ENCODE measurements at places on chromosomes 13 and 19. TPM values are rescaled to one million over a fixed set of nuclear protein-coding genes. Genes with fewer than 3 reads are reported as not detected.

- no peaks in the 10 kb centered on the region for H3K36me3 ChIP-seq
- no peak for DNase-seq
- H3K4me1 ChIP-seq: no peaks in the 10 kb centered on the region
- no peak overlapping the region for H3K4me3 ChIP-seq
- H3K27ac ChIP-seq: no peak overlapping the region
- H3K27me3 ChIP-seq: no peaks in the 10 kb centered on the region
These were observed 32.0 kb downstream of the USP12 start for GRCh38 chr13:27139565-27139964.

- H3K4me1 ChIP-seq: peaks cover 31% of the 10 kb centered on the region
- no peaks in the 10 kb centered on the region for H3K27me3 ChIP-seq
- H3K27ac ChIP-seq: no peak overlapping the region
- H3K4me3 ChIP-seq: no peak overlapping the region
- H3K36me3 ChIP-seq: no peaks in the 10 kb centered on the region
These were observed 47.5 kb upstream of the RNF113B start for GRCh38 chr13:98224557-98224956.

DNA sequence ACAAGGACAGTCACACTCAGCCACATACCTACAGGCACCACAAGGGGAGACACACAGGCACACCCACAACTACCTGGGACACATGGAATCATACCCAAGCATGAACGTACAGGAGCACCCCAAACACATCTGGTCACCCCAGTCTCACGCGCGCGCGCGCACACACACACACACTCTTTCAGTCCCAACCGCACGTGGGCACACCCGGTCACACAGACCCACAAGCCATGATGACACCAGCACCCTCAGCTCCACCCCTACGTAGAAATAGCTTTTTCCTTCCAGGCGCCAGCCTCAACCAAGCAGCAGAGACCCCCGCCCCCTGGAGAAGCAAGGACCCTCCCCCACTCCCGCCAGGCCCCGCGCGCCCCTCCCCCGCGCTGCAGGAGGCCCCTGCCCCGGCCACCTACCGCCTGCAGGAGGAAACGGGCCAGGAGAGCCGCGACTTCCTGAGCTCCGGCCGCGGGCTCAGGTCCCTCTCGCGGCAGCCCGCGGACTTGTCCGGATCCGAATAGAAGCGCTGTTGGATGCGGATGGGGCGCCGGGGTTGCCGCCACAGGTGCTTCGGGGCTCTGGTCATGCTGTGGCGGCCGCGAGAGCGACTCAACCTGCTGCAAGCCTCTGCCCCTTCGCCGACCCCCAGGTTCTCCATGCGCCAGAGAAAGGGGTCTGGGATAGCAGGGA is 6.4 kb upstream of the PDE4C start:
- no peak for DNase-seq
- no peaks in the 10 kb centered on the region for H3K36me3 ChIP-seq
- no peak overlapping the region for H3K4me3 ChIP-seq
- H3K27me3 ChIP-seq: no peaks in the 10 kb centered on the region

GRCh38 chr13:113972451-113973217 is 1.2 kb downstream of the C13orf46 start:
- H3K4me1 ChIP-seq: no peaks in the 10 kb centered on the region
- DNase-seq: no peak
- no peak overlapping the region for H3K4me3 ChIP-seq
- H3K36me3 ChIP-seq: peaks cover 20% of the 10 kb centered on the region
- H3K27ac ChIP-seq: no peak overlapping the region
- no peaks in the 10 kb centered on the region for H3K27me3 ChIP-seq

GRCh38 chr19:48148576-48148975 is 21.6 kb downstream of the LIG1 start:
- no peaks in the 10 kb centered on the region for H3K27me3 ChIP-seq
- no peaks in the 10 kb centered on the region for H3K4me1 ChIP-seq

DNA sequence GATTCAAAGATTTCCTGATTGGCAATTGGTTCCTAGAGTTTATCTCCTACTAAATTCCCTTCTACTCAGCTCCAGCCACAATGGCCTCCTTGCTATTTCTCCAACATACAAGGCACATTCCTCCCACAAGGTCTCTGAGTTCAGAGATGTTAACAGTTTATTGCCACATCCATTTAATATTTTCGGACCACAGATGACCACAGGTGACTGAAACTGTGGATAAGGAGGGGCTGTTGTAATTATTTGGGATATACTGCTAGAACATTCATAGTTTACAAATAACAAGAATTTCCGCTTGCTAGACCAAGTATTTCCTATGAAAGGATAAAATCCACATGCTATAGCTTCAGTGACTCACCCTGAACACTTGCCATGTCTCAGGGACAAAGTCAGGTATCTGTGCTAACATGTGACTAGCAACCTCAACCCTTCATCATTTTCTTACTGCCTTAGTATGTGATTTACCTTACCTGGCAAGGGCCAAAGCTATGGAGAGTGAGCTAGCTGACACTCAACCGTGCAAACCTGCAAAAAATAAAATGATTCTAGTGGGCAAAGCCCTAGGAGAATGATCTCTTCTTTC is 117.7 kb downstream of the TBC1D4 start:
- H3K27ac ChIP-seq: no peak overlapping the region
- no peaks in the 10 kb centered on the region for H3K36me3 ChIP-seq
- no peak overlapping the region for H3K4me3 ChIP-seq

- H3K4me3 ChIP-seq: no peak overlapping the region
- DNase-seq: no peak
- no peaks in the 10 kb centered on the region for H3K4me1 ChIP-seq
- H3K27ac ChIP-seq: no peak overlapping the region
- H3K27me3 ChIP-seq: no peaks in the 10 kb centered on the region
These were observed 77.2 kb downstream of the DACH1 start for GRCh38 chr13:71789693-71790329.

GRCh38 chr19:48994035-48994386 is 324 bp downstream of the RUVBL2 start:
- no peaks in the 10 kb centered on the region for H3K27me3 ChIP-seq
- H3K4me1 ChIP-seq: no peaks in the 10 kb centered on the region
- peak overlapping the region; percentile 75 for H3K4me3 ChIP-seq
- peak overlapping the region; percentile 95 for H3K27ac ChIP-seq
- peaks cover 1% of the 10 kb centered on the region for H3K36me3 ChIP-seq

GRCh38 chr19:55594996-55595545 is 4.2 kb downstream of the FIZ1 start:
- peaks cover 16% of the 10 kb centered on the region for H3K36me3 ChIP-seq
- peak overlapping the region; percentile 24 for H3K27ac ChIP-seq
- H3K4me1 ChIP-seq: no peaks in the 10 kb centered on the region
- H3K27me3 ChIP-seq: no peaks in the 10 kb centered on the region
- no peak for DNase-seq

DNA sequence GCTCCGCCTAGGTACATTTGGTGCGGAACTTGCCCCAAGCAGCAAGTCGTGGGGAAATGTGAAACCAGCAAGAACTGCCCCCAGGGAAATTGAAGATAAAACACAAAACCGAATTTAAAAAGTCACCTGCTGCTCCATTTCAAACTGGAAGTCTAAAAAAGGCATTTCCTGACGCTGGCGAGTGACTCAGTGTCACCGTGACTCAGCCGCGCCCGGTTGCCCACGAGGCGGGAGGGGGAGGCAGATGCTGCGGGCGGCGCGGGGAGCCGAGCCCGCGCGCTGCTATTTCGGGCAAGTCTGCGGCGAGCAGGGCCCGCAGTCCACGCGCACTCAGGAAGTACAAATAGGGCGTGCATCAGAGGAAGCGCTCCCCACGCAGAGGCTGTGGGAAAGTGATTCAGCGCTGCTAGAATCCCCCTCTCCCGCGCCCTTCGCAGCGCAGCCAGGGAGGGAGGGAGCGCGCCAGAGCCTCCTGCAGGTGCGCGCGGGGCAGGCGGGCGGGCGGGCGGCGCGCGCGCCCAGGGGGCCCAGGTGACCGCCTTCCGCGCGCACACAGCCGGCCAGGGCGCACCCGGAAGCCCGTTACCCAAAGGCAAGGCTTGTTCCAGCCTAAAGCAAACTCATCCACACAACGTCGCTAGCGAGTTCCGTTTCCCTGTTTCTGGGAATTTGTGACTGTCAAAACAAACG is 168.8 kb downstream of the COL4A1 start:
- peak overlapping the region; percentile 56 for H3K4me3 ChIP-seq
- no peaks in the 10 kb centered on the region for H3K27me3 ChIP-seq
- no peaks in the 10 kb centered on the region for H3K36me3 ChIP-seq
- peak overlapping the region; percentile 87 for H3K27ac ChIP-seq
- peaks cover 40% of the 10 kb centered on the region for H3K4me1 ChIP-seq

GRCh38 chr13:51020600-51020999 is 90.5 kb downstream of the C13orf42 start:
- H3K36me3 ChIP-seq: no peaks in the 10 kb centered on the region
- no peak for DNase-seq
- H3K27me3 ChIP-seq: no peaks in the 10 kb centered on the region

DNA sequence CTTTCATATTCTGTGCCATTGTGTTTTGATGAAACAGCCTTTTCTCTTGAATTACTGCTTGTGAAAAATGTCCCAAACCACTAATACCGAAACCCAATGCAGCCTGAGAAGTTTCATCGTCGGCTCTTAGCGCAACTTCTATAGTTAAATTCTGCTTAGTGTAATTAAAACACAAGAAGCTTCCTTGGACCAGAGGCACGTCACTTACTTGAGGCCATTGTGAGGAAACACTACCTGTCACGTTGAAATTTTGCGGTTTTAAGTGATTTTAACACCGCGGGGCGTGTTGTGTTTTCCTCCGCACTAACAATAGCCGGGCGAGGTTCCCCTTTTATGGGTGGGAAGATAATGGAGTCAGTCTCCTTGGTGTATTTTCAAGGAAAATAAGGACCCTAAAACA is 70.9 kb downstream of the GGACT start:
- no peak for DNase-seq
- H3K36me3 ChIP-seq: no peaks in the 10 kb centered on the region
- no peak overlapping the region for H3K4me3 ChIP-seq
- H3K27ac ChIP-seq: no peak overlapping the region
- H3K27me3 ChIP-seq: no peaks in the 10 kb centered on the region
- peaks cover 7% of the 10 kb centered on the region for H3K4me1 ChIP-seq

DNA sequence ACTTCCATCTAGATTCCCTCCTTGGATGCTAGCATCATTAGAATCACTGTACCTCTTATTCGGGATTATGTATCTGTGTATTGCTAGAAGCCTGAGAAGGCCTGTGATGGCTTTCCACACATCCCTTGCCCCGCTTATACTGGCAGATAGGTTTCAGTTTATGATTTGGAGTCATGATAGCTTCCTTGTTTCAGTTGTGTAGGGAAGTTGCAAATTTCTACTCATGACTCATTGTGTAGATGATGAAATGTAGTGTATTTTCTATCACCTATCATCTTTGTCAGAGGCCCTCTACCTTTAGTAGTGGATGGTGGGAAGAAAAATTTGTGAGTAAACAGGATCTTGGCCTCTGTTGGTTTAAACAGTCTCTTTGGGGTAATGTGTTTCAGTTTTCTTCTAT is 165.2 kb downstream of the GGACT start:
- H3K27ac ChIP-seq: no peak overlapping the region
- DNase-seq: no peak
- no peaks in the 10 kb centered on the region for H3K27me3 ChIP-seq
- no peak overlapping the region for H3K4me3 ChIP-seq
- H3K36me3 ChIP-seq: no peaks in the 10 kb centered on the region

DNA sequence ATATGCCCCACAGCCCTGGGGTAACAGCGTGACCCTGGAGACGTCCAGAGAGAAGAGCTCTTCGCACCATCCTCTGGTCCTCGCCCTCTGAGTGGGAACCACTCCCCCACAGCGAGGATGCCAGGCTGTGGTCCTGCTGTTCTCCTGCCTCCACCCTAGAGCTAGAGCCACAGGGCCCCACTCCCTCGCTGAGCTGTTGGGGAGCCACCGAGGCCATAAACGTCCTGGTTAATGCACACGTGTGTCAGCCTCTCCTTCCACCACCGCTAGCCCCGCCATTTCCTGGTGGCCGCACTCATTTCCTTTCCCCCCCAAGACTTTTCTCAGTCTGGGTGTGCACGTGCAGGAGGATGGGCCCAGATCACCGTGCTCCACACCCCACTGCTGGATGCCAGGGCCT is 11.5 kb downstream of the CEACAM16 start:
- no peaks in the 10 kb centered on the region for H3K4me1 ChIP-seq
- H3K27ac ChIP-seq: no peak overlapping the region
- H3K36me3 ChIP-seq: no peaks in the 10 kb centered on the region
- H3K4me3 ChIP-seq: no peak overlapping the region
- no peak for DNase-seq

- DNase-seq: no peak
- no peaks in the 10 kb centered on the region for H3K36me3 ChIP-seq
- no peaks in the 10 kb centered on the region for H3K4me1 ChIP-seq
- no peak overlapping the region for H3K4me3 ChIP-seq
- no peak overlapping the region for H3K27ac ChIP-seq
These were observed 12.0 kb downstream of the PLPP2 start for GRCh38 chr19:279231-279630.

DNA sequence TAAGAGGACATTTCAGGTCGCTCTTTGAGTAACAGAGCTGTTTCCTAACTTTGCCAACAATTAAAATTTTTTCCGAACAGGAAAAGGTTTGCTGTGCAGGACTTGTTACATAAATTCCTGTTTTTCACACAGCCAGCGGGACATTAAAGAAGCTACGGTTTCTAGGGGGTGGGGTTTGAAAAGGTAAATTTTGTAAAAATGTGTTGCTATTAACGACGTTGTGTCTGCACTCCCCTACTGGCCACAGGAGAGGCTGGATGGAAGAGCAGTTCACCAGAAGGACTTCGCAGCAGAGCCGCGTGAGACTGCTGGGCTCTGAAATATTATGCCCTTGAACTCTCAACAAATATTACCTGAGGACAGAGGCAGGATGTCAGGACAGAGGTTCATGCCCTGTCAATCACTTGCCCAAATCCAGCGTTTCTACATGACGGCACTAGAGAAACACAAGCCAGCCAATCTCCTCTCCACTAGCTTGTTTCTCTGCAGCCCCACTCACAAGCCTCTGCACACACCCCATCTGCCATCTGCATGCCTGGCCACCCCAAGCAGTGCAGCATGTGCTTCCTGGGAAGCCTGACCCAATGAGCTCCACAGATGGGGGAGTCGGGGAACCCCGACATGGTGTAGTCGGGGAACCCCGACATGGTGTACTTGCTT is 102.0 kb downstream of the FOXO1 start:
- H3K27me3 ChIP-seq: no peaks in the 10 kb centered on the region
- no peak for DNase-seq
- H3K4me1 ChIP-seq: peaks cover 63% of the 10 kb centered on the region
- H3K4me3 ChIP-seq: no peak overlapping the region
- peak overlapping the region; percentile 31 for H3K27ac ChIP-seq

- no peak overlapping the region for H3K4me3 ChIP-seq
- no peaks in the 10 kb centered on the region for H3K4me1 ChIP-seq
- H3K27me3 ChIP-seq: no peaks in the 10 kb centered on the region
- DNase-seq: no peak
These were observed 274.8 kb downstream of the TSHZ3 start for GRCh38 chr19:31074199-31075125.

Gene ZIC2
- total RNA-seq: not detected

Gene ZNF547
- 3.5 TPM for total RNA-seq

Gene FCGBP
- 45.5 TPM for total RNA-seq

Gene CCDC70
- not detected for total RNA-seq

Gene LILRB1
- total RNA-seq: 0.33 TPM

Gene RRAS
- 60.9 TPM for total RNA-seq

Gene MEDAG
- total RNA-seq: 42.4 TPM

Gene F2RL3
- total RNA-seq: 6.4 TPM

Gene KANK3
- 18.4 TPM for total RNA-seq
